CD8-positive, alpha-beta T cell (primary cell): ENCODE measurements at places on chromosomes 5 and 9.

DNA sequence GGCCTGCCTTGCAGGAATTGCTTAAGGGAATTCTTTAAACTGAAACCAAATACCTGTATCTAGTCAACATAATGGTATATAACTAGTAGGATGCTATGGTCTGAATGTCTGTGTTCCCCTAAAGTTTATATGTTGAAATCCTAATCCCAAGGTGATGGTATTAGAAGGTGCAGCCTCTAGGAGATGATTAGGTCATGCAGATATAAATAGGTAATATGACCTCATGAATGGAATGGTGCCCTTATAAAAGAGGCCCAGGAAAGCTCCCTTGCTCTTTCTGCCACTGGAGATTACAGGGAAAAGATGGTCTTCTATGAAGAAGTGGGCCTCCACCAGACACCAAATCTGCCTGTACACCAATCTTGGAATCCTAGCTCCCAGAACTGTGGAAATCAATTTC lies 7.4 kb upstream of the KIAA1958 start:
- no peak for DNase-seq

DNA sequence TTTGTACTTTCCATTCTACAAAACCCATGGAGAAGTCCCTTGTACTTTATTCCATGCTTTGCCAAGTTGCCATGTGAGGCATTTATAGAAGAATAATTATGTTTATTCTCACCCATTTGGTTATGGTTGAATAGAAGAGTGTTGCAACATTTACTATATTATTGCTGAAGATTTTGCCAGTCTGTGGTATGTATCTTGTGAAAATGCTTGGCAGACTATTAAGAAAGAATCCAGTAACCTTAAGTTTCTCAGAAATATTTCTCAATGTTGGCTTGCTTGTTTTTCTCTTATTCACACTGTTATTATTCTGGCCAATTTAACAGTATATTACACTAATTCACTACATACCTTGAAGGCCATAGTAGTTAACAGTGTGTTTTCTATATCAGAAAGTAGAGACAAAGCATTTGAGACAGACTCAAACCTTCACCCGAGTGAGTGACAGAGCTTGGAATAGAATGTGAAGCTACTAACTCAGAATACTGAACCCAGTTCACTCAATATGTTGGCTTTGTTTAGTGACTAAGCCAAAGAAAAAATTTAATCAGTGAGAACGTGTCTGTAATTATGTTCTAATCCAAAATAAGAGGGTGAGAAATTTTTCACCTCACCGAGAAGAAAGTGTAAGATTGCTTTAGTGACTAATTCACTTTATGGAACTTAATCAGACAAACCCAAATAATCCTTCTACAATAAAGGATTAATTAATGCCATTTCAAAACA lies 184.4 kb downstream of the CWC27 start:
- no peak for DNase-seq

DNA sequence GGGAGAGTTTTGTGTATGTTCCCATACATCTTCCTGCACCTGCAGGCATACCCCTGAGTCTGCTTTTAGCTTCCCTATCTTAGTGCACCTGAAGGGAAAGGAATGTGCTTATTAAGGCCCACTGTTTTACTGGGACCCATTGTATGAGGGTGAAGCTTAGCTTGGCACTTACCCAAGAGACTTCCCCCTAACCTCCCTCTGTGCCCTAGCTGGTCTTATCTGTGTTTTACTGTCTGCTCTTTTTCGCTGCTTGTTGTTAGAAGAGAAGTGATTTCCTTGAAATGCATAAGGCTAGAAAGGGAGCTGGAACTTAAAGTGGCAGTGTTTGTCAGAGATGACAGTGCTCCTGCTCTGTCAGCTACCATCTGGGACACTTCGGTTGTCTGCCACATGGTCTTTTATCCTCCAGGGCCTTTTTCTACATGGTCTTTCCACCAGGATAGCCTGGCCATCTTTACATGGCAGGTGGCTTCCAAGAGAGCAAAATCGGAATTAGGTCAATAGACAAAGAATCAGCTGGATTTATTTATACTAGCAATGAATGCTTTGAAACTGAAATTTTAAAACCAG lies 122.5 kb upstream of the SLC44A1 start:
- no peak for DNase-seq

DNA sequence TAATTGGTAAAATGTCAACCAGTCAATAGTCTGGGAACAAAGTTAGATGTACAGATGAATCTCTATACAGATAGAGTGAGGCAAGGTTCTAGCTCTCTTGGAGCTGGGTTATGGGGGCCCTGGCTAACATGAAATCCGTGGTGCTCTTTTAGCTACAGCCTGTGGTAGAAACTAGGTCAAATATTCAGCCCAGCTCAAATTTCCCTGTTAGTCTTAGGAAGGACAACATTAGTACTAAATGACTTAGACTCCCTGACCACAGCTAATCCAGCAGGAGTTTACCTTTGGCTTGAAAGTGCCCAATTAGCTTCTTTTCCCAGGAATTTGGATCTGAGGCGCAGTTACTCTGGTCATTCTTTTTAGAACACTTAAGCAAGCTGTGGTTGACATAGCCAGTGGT lies 170.5 kb downstream of the DMRTA1 start:
- DNase-seq = no peak

DNA sequence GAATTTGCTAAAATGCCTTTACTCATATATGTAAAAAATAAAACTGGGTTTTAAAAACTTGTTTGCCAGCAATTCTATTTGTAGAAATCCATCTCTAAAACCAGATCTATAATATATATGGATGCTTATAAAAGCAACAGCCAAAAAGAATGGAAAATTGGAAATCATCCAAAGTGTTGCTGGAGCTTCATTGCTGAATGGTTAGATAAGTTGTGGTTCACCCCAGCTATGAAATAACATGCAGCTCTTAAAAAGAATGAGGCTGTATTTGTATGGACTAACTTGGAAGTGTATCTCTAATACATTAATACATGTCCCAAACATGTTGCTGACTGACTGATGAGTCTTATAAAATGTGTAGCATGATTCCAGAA lies 76.2 kb downstream of the STK10 start:
- no peak for DNase-seq

DNA sequence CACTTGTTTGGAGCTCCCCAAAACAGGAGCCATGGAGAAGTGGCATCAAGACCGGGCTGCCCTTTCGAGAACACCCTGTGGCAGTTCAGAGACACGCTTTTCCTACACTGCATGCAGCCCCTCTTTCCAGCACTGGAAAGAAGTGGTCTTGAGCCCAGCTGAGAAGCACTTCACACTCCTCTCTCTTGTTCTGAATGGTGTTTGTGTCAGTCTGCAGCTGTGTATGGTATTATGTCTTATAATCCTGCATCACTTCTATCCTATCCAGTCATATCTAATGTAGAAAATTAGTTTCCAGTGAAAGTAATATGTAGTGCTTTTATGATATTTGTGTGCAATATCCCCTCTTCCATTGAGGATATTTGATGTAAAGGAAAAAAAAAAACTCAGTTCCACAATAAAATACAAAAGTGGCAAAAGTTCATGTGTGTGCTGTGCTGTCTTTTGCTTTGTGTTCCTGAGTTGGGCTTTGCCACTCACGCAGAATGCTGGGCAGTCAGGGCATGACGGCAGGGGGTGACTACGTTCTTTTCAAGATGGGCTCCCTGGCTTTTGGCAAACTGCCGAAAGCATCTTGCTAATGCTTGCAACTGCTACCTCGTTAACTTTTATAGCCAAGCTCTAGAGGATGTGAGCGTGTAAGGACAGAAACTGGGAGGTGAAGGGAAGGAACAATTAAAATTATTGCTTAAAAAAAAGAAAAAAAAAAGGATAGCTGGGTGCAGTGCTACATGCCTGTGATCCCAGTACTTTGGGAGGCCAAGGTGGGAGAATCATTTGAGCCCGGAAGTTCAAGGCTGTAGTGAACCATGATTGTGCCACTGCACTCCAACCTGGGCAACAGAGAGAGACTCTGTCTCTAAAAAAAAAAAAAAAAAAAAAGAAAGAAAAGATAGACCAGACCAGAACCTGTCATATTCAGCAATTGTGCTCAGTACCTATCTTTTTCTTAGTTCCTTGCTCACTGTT lies 102.2 kb downstream of the MAP1B start:
- DNase-seq = no peak

- no peak for DNase-seq
Observed at GRCh38 chr5:124398460-124398859, 348.0 kb downstream of the ZNF608 start.

GRCh38 chr5:38548064-38548759 lies 8.2 kb downstream of the LIFR start:
- DNase-seq = no peak

- no peak for DNase-seq
Observed at GRCh38 chr5:37197340-37198050, 51.7 kb downstream of the CPLANE1 start.

GRCh38 chr5:125413496-125414274 lies 667.2 kb upstream of the ZNF608 start:
- no peak for DNase-seq

DNA sequence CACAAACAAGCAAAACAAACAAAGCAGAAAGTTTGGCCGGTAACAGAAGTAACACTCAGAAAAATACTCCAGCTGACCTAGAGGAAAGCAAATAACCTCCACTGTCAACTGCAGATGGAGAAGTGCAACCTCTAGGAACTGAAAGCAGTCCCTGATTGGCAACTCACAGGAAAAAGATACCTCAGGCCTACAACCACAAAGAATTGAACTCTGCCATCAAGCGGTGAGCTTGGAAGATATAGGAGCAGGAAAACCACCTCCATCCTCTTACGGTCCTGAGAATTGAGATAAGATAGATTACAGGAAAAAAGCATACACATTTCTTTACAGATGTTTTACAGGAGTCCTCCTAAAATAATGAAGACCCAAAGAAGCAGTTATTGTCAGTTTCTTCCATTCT lies 184.5 kb downstream of the PDZD2 start:
- DNase-seq = no peak

DNA sequence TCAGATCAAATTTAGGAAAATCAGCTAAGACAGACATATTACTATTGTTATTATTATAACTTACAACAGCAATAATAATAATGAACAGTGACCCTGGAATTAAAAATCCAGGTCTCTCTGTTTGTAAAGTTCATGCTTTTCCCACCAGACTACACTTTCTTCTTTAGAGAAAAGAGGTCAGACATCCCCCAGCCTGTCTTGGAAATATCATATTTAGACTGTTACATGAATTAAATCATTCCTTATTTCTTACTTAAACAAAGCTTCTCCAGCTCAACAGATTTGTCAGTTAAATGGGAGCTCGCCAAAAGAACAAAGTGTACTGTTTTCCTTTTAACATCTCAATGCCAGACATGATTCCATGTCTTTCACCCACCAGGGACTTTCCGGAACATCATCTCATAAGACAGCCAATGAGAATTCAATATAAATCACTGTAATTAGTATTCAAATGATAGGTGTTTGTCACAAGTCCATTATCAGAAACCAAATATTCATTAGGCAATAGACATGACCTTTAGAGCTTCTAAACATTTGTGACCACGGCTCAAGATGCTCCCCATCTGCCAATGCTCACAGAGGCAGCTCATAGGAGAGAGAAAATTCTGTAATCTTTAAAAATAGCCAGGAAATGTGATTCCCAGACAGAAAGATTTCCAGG lies 351.9 kb downstream of the ENC1 start:
- DNase-seq = no peak

- no peak for DNase-seq
Observed at GRCh38 chr5:101102506-101102905, 199.4 kb upstream of the ST8SIA4 start.
